Uterus (tissue), 4 donors: ENCODE measurements at places on chromosomes 1 and 21. TPM values are rescaled to one million over a fixed set of nuclear protein-coding genes. Genes with fewer than 3 reads are reported as not detected.

DNA sequence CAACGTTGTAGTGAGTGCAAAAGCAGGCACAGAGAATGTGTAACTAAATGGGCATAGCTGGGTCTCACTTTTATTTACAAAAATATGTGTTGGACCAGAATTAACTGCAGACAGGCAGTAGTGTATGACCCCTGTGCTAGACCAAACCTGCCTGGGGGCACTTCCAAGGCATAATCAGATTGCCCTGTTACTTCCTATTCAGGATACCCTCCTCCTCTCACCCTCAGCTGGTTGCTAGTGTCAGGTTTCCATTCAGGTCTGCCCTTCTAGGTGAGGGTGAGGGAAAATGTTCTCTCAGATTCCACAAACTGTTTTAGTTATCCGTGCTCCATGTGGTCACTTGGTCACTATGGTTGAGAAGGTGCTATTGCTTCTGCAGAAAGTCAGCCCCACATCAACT lies 387.3 kb downstream of the LMX1A start:
- no peak overlapping the region for H3K4me3 ChIP-seq
- no peak overlapping the region for H3K27ac ChIP-seq
- H3K27me3 ChIP-seq = no peaks in the 10 kb centered on the region
- H3K36me3 ChIP-seq = no peaks in the 10 kb centered on the region
- DNase-seq = no peak
- H3K4me1 ChIP-seq = no peaks in the 10 kb centered on the region

DNA sequence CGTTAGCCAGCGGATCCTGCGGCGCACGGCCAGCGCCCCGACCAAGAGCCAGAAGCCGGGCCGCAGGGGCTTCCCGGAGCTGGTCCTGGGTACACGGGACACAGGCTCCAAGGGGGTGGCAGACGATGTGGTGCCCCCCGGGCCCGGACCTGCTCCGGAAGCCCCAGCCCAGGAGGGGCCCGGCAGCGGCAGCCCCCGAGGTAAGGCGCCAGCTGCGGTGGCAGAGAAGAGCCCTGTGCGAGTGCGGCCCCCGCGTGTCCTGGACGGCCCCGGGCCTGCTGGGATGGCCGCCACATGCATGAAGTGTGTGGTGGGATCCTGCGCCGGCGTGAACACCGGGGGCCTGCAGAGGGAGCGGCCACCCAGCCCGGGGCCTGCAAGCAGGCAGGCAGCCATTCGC lies 24.2 kb downstream of the PANK4 start:
- H3K4me1 ChIP-seq = no peaks in the 10 kb centered on the region
- peaks cover 18% of the 10 kb centered on the region for H3K27me3 ChIP-seq
- H3K27ac ChIP-seq = no peak overlapping the region
- DNase-seq = no peak
- no peaks in the 10 kb centered on the region for H3K36me3 ChIP-seq
- no peak overlapping the region for H3K4me3 ChIP-seq

GRCh38 chr1:32291145-32291707 lies 657 bp upstream of the HDAC1 start:
- no peaks in the 10 kb centered on the region for H3K4me1 ChIP-seq
- DNase-seq = no peak
- H3K4me3 ChIP-seq = peak overlapping the region; percentile 96
- no peaks in the 10 kb centered on the region for H3K36me3 ChIP-seq
- H3K27me3 ChIP-seq = no peaks in the 10 kb centered on the region

DNA sequence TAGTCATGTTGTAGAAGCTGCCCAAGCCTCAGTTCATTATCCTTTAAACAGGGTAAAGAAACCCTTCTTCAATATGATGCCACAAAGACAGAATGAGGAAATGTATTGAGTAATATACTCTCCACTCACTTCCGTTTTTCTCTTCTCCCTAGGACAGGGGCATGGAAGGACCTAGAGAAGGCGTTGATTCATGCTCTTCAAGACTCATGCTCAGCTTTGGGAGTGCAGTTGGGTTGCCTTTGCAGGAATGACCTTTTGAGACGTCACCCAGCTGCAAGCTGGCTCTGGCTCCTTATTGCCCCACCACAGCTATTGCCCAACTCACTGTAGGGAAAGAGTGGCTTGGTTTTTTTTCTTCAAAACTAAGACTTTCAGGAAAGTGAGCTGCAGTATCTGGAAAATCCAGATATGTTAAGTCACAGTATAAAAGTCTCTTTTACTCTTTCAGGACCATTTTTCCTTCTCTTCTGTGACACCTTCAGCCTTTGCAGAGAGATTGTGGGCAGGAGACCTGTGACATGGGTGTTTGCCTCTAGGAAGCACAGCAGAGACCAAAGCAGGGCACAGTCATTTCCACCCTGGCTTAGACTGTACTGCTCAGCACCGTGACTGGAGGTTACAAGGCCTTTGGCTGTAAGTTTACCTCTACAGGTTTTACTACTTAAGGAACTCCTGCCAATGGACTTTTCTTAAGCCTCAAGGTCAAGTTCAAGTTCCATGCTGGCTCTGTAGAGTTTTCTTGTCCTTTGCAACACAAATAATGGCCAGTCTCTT lies 39.5 kb downstream of the XCL2 start:
- no peaks in the 10 kb centered on the region for H3K4me1 ChIP-seq
- H3K36me3 ChIP-seq = no peaks in the 10 kb centered on the region
- no peak for DNase-seq
- H3K27me3 ChIP-seq = no peaks in the 10 kb centered on the region
- H3K27ac ChIP-seq = no peak overlapping the region

GRCh38 chr21:29194847-29195246 lies 64.4 kb downstream of the MAP3K7CL start:
- no peak overlapping the region for H3K27ac ChIP-seq
- H3K4me1 ChIP-seq = no peaks in the 10 kb centered on the region
- no peak for DNase-seq
- H3K4me3 ChIP-seq = no peak overlapping the region

- no peak overlapping the region for H3K4me3 ChIP-seq
- no peak overlapping the region for H3K27ac ChIP-seq
- H3K4me1 ChIP-seq = no peaks in the 10 kb centered on the region
Observed at GRCh38 chr1:70671006-70671405, 259.9 kb downstream of the CTH start.

DNA sequence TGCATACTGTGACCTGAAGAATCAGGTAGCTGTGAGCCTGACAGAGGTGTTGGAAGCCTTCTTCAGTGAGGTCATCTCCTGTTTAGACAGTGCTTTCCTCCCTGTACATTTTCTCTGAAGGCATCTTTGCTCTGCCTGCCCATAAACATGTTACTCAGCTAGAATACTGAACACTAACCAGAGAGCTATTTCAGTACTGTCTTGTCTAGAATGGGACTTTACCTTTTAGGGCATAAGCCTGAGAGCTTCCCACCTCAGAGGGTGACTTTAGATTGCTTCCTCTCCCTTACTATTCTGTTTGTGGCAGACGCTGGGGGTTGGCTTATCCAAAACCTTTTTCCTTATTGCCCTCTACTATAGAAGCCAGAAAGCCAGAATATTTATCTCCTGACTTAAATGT lies 23.3 kb upstream of the ZNF326 start:
- no peak overlapping the region for H3K4me3 ChIP-seq
- H3K27me3 ChIP-seq = no peaks in the 10 kb centered on the region
- DNase-seq = no peak
- no peaks in the 10 kb centered on the region for H3K4me1 ChIP-seq
- peak overlapping the region; percentile 42 for H3K27ac ChIP-seq

Gene SLC5A3
- 10.2 TPM for total RNA-seq

Gene ILDR2
- 2.8 TPM for total RNA-seq

Gene MNDA
- 12.6 TPM for total RNA-seq

Gene MTF2
- total RNA-seq = 70.9 TPM
